Endothelial cell (in vitro differentiated cells): ENCODE measurements at places on chromosomes 3 and 15.

DNA sequence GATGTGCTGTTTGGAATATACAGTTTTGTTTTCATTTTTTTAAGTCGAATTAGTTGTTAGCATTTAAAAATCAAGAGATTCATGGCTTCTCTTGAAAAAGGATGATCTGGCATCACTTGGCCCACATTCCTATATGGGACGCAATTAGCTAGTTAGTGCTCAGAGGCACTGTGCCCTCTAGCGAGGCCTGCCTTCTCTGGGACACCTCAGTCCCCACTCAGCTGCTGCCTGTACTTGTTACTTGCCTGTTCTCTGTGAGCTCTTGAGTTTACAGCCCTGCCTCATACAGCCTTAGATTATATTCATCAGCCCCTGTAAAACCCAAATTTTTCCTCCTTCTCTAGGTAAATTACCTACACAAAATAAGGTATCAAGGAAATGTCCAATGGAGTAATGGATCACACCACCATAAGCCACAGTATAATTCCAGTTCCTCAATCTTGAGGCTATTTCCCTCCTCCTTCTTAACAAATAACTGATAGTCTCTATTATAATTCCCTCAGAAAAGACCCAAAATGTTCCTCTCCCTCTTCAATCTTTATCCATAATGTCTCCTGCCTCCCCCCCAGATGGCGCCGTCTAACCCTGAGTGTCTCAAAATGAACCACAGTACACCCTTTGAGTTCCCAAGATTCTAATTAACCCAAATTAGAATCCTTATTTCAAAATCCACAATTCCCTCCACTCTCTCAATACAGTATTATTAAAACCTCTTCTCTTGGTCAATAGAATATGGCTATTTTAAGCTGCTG, 2.7 kb downstream of the ZMAT3 start:
- DNase-seq = peak; percentile 59
- H3K4me1 ChIP-seq = peaks cover 34% of the 10 kb centered on the region
- peak overlapping the region; percentile 67 for H3K27ac ChIP-seq
- peak overlapping the region; percentile 63 for H3K4me3 ChIP-seq
- H3K27me3 ChIP-seq = peaks cover 12% of the 10 kb centered on the region
- peaks cover 20% of the 10 kb centered on the region for H3K36me3 ChIP-seq

DNA sequence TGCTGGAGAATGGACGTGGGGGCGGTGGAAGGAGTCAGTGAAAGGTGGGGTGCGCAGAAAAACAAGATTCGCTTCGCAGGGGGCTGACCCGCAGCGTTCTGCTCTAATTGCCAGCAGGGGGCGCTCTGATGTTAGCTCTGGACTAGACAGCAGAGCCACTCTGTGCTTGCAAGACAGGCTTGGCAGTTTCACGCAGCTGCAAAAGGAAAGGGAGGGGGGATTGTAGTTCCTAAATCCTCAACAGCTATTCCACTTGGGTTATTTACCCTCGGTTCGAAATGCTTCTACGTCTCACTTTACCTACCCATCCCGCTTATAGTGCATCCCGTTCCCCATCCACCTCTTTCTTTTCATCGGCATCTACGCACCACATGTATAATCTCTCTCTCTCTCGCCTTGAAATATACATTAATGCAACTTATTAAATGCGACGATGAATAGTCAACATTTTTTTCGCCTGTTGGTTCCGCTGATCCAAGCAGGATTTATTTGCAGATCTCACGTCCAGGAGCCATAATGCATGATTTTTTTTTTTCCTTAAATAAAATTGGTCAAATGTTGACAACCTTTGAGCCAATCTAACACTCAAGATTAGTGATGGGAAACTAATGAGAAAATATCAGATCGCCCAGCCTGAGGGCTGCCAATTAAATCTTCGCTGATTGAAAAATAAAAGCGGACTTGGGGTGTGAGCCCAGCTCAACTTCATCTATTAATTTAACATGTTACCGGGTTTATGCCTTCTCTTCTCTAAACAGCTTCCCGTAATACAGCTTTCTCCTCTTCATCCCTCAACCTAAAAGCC, 216.4 kb downstream of the MEIS2 start:
- no peaks in the 10 kb centered on the region for H3K36me3 ChIP-seq
- peak; percentile 86 for DNase-seq
- peaks cover 48% of the 10 kb centered on the region for H3K4me1 ChIP-seq
- H3K27ac ChIP-seq = no peak overlapping the region

GRCh38 chr3:183764847-183765731, 60.3 kb downstream of the MAP6D1 start:
- DNase-seq = no peak
- H3K4me1 ChIP-seq = peaks cover 17% of the 10 kb centered on the region
- peaks cover 34% of the 10 kb centered on the region for H3K36me3 ChIP-seq
- no peaks in the 10 kb centered on the region for H3K27me3 ChIP-seq

GRCh38 chr3:38059591-38059990, 20.6 kb downstream of the DLEC1 start:
- H3K36me3 ChIP-seq = no peaks in the 10 kb centered on the region
- DNase-seq = no peak
- H3K4me1 ChIP-seq = peaks cover 10% of the 10 kb centered on the region
- H3K4me3 ChIP-seq = no peak overlapping the region

GRCh38 chr3:178159691-178160220, 376.5 kb upstream of the KCNMB2 start:
- peaks cover 3% of the 10 kb centered on the region for H3K27me3 ChIP-seq
- H3K36me3 ChIP-seq = no peaks in the 10 kb centered on the region
- H3K4me1 ChIP-seq = peaks cover 18% of the 10 kb centered on the region
- H3K27ac ChIP-seq = peak overlapping the region; percentile 94
- H3K4me3 ChIP-seq = no peak overlapping the region

- peaks cover under 1% of the 10 kb centered on the region for H3K4me1 ChIP-seq
- no peak overlapping the region for H3K4me3 ChIP-seq
- H3K36me3 ChIP-seq = no peaks in the 10 kb centered on the region
- H3K27me3 ChIP-seq = no peaks in the 10 kb centered on the region
Observed at GRCh38 chr3:59885101-59885500, 835.3 kb upstream of the CFAP20DC start.

GRCh38 chr15:81560405-81560804, 186.4 kb upstream of the TMC3 start:
- H3K4me1 ChIP-seq = no peaks in the 10 kb centered on the region
- no peak overlapping the region for H3K4me3 ChIP-seq
- no peaks in the 10 kb centered on the region for H3K27me3 ChIP-seq
- no peak overlapping the region for H3K27ac ChIP-seq
- no peak for DNase-seq

- H3K36me3 ChIP-seq = no peaks in the 10 kb centered on the region
- H3K27ac ChIP-seq = no peak overlapping the region
- peaks cover 29% of the 10 kb centered on the region for H3K4me1 ChIP-seq
- no peak overlapping the region for H3K4me3 ChIP-seq
- no peak for DNase-seq
Observed at GRCh38 chr15:60972301-60972700, 256.8 kb downstream of the RORA start.

- no peak for DNase-seq
- H3K36me3 ChIP-seq = no peaks in the 10 kb centered on the region
- peaks cover 4% of the 10 kb centered on the region for H3K4me1 ChIP-seq
- no peaks in the 10 kb centered on the region for H3K27me3 ChIP-seq
- H3K27ac ChIP-seq = no peak overlapping the region
Observed at GRCh38 chr3:72969766-72970165, 26.8 kb upstream of the PPP4R2 start.

GRCh38 chr3:115760716-115761115, 137.4 kb downstream of the GAP43 start:
- no peaks in the 10 kb centered on the region for H3K4me1 ChIP-seq
- H3K27me3 ChIP-seq = no peaks in the 10 kb centered on the region
- H3K27ac ChIP-seq = no peak overlapping the region
- DNase-seq = no peak
- no peaks in the 10 kb centered on the region for H3K36me3 ChIP-seq

GRCh38 chr3:66236281-66236680, 15.5 kb downstream of the SLC25A26 start:
- peaks cover 16% of the 10 kb centered on the region for H3K36me3 ChIP-seq
- no peak overlapping the region for H3K27ac ChIP-seq
- DNase-seq = no peak
- no peaks in the 10 kb centered on the region for H3K4me1 ChIP-seq

GRCh38 chr3:10017636-10018292, 8.5 kb upstream of the FANCD2 start:
- peaks cover 1% of the 10 kb centered on the region for H3K27me3 ChIP-seq
- peaks cover 13% of the 10 kb centered on the region for H3K36me3 ChIP-seq
- no peak overlapping the region for H3K27ac ChIP-seq

- no peak overlapping the region for H3K4me3 ChIP-seq
- DNase-seq = no peak
- peaks cover 12% of the 10 kb centered on the region for H3K36me3 ChIP-seq
- H3K4me1 ChIP-seq = no peaks in the 10 kb centered on the region
- H3K27me3 ChIP-seq = no peaks in the 10 kb centered on the region
Observed at GRCh38 chr3:60775985-60776384, 475.3 kb downstream of the FHIT start.

GRCh38 chr3:158976966-158977365, 175.1 kb downstream of the MFSD1 start:
- H3K36me3 ChIP-seq = peaks cover 4% of the 10 kb centered on the region
- H3K27ac ChIP-seq = no peak overlapping the region
- no peak overlapping the region for H3K4me3 ChIP-seq
- peaks cover 3% of the 10 kb centered on the region for H3K4me1 ChIP-seq
- DNase-seq = no peak

DNA sequence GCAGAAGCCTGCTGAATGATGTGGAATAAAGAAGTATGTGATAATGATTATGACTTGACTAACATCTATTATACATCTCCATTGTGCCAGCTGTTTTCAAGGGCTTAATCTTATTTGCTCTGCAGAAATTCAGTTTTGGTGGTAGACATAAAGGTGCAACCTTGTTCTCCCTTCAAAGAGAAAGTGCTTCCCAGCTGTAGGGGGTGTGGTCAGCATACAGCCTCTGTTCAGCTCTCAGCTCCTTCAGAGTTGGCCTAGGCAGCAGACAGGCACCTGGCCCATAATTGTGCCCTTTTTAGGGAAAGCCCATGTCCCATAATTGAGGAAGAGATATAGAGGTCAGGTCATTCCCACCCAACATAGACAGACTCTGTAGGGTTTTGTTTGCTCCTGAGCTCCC, 104.3 kb upstream of the EOMES start:
- peaks cover 4% of the 10 kb centered on the region for H3K36me3 ChIP-seq
- peaks cover 2% of the 10 kb centered on the region for H3K27me3 ChIP-seq
- DNase-seq = no peak
- H3K4me1 ChIP-seq = no peaks in the 10 kb centered on the region
- no peak overlapping the region for H3K4me3 ChIP-seq
- no peak overlapping the region for H3K27ac ChIP-seq

DNA sequence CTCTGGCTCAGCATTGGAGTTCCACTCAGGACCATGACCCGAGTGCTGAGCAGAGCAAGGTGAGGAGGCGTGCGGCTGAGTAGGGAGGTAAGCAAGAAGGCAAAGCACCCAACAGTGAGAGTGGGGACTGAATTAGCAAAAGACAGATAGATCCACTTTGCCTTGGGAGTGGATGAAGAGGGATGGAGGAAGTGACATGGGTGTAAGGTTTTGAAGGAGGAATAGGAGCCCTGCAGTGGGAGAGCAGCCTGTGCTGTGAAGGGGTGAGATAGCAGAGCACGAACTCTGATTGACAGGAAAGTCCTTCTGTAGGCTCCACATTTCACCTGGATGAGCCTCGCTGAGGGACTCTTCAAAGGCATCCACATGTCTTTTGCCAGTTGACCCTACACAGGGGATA, 522.6 kb downstream of the NTRK3 start:
- H3K36me3 ChIP-seq = no peaks in the 10 kb centered on the region
- no peak for DNase-seq
- H3K4me3 ChIP-seq = no peak overlapping the region
- H3K27ac ChIP-seq = no peak overlapping the region
- peaks cover 7% of the 10 kb centered on the region for H3K27me3 ChIP-seq
- H3K4me1 ChIP-seq = peaks cover 12% of the 10 kb centered on the region

GRCh38 chr3:115512565-115513415, 110.5 kb upstream of the GAP43 start:
- DNase-seq = peak; percentile 56
- peak overlapping the region; percentile 99 for H3K27ac ChIP-seq
- peak overlapping the region; percentile 93 for H3K4me3 ChIP-seq

DNA sequence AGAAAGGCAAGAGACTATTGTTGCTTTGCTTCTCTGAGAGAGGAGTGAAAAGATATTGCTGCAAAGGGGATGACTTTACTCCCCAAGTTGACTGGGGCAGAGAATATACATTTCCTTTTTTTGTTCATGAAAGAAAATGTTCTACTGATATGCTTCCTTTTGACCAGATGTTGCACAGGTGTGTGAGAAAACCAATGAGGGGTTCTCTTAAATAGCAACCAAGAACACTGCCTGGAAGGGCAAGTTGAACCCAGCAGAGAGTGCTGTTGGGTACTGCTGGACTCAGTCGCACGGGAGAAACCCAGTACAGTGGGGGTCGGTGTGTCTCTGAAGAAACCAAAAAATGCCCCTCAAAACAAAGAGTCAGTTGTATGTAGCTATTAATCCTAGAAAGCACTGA, 101.2 kb downstream of the CHST2 start:
- no peak overlapping the region for H3K4me3 ChIP-seq
- H3K36me3 ChIP-seq = no peaks in the 10 kb centered on the region
- no peak overlapping the region for H3K27ac ChIP-seq
- DNase-seq = no peak

DNA sequence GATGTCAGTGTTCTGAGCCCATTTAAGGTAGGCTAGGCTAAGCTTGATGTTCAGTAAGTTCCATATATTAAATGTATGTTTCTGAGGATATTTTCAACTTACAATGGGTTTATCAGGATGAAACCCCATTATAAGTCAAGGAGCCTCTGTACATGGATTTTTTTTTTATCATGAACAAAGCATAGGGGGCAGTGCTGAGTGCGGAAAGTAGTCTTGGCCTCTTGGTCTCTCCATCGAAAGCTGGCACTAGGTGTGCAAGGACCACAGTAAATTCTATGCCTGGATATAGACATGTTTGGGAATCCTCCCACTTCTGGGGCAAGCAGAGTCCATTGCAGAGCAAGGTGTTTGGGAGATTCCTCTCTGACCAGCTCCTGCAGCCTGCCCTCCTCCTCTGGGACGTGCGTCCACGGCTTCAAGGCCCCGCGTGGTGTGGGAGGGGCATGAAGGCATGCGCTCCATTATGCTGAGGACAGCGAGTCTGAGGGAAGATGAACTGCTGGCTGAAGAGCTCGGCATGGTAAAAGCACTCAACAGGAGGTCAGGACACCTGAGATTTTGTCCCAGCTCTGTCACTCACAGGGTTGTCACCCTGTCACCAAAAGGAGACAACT, 122.9 kb upstream of the LIPC start:
- no peak for DNase-seq
- no peak overlapping the region for H3K27ac ChIP-seq
- H3K27me3 ChIP-seq = peaks cover 3% of the 10 kb centered on the region
- peaks cover 36% of the 10 kb centered on the region for H3K4me1 ChIP-seq
- H3K36me3 ChIP-seq = peaks cover 4% of the 10 kb centered on the region
- H3K4me3 ChIP-seq = no peak overlapping the region

- peaks cover 32% of the 10 kb centered on the region for H3K36me3 ChIP-seq
- H3K4me3 ChIP-seq = no peak overlapping the region
- H3K27ac ChIP-seq = no peak overlapping the region
- DNase-seq = no peak
- H3K27me3 ChIP-seq = no peaks in the 10 kb centered on the region
- peaks cover 18% of the 10 kb centered on the region for H3K4me1 ChIP-seq
Observed at GRCh38 chr3:12833222-12834161, 7.9 kb downstream of the RPL32 start.
